ENCODE measurements at places on chromosomes 1 and 21.
A peak's percentile ranks its signal among the peaks of the same experiment; 100 is the strongest.

- peaks cover 5% of the 10 kb centered on the region for H3K4me1 ChIP-seq
- H3K4me3 ChIP-seq, result no peak overlapping the region
- H3K27me3 ChIP-seq, result no peaks in the 10 kb centered on the region
- no peak for DNase-seq
These were observed 6.2 kb downstream of the CORT start for GRCh38 chr1:10456048-10456447.

- H3K4me1 ChIP-seq, result peaks cover 8% of the 10 kb centered on the region
- H3K27me3 ChIP-seq, result no peaks in the 10 kb centered on the region
- H3K27ac ChIP-seq, result no peak overlapping the region
- no peak overlapping the region for H3K4me3 ChIP-seq
These were observed 12.5 kb upstream of the SRM start for GRCh38 chr1:11072216-11072917.

DNA sequence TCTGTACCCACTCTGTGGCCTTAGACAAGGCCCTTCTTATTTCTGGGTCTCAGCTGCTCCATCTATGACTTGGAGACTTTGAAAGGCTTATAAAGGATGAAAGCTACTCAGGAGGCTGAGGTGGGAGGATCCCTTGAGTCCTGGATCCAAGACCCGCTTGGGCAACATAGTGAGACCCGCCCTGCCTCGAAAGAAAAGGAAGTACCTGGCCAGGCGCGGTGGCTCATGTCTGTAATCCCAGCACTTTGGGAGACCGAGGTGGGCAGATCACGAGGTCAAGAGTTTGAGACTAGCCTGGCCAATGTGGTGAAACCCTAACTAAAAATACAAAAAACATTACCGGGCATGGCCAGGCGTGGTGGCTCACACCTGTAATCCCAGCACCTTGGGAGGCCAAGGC is 13.4 kb downstream of the ID3 start:
- no peaks in the 10 kb centered on the region for H3K27me3 ChIP-seq
- peaks cover 4% of the 10 kb centered on the region for H3K4me1 ChIP-seq
- no peak for DNase-seq

- H3K36me3 ChIP-seq, result no peaks in the 10 kb centered on the region
- no peak for DNase-seq
- H3K4me3 ChIP-seq, result no peak overlapping the region
- H3K27me3 ChIP-seq, result peaks cover 32% of the 10 kb centered on the region
- H3K27ac ChIP-seq, result no peak overlapping the region
These were observed 30.0 kb downstream of the KNCN start for GRCh38 chr1:46521414-46521813.

GRCh38 chr1:54927472-54928240 is 40.7 kb upstream of the DHCR24 start:
- no peaks in the 10 kb centered on the region for H3K4me1 ChIP-seq
- DNase-seq, result no peak
- H3K36me3 ChIP-seq, result peaks cover 3% of the 10 kb centered on the region

- H3K4me1 ChIP-seq, result no peaks in the 10 kb centered on the region
- H3K36me3 ChIP-seq, result peaks cover 13% of the 10 kb centered on the region
- no peak overlapping the region for H3K4me3 ChIP-seq
- no peak for DNase-seq
- no peak overlapping the region for H3K27ac ChIP-seq
These were observed 55.6 kb downstream of the B3GALNT2 start for GRCh38 chr1:235448616-235449015.

DNA sequence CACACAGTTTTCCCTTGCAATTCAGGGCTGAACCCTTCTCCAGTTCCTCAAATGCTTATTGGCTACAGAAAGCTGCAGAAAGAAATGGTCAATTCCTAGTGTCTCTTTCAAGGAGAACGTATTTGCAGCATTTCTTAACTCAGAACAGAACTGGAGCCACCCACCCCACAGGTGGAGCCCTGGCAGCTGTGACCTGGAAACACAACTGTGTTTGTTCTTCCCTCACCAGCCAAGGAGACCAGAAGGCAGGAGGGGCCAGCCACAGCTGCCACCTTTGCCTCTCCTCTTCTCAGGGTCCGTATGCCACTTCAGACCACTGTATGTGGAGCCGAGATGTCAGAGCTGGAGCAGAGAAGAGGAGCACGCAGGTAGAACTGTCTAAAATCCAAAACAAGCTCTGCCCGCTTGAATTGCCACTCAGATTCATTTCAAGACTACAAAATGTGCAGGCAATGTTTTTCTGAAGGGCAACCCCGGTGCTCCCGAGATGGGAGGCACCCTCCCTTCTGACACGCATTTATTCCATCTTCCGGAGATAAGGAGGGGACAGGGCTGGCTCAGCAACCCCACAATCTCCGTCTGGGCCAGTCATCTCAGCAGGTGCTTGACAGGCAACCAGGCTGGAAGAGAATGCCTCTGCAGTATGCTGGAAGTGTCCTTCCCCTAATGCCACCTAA is 16.7 kb downstream of the CD247 start:
- H3K36me3 ChIP-seq, result peaks cover 63% of the 10 kb centered on the region
- DNase-seq, result no peak
- H3K4me3 ChIP-seq, result peak overlapping the region; percentile 40
- no peaks in the 10 kb centered on the region for H3K27me3 ChIP-seq
- peaks cover 90% of the 10 kb centered on the region for H3K4me1 ChIP-seq

DNA sequence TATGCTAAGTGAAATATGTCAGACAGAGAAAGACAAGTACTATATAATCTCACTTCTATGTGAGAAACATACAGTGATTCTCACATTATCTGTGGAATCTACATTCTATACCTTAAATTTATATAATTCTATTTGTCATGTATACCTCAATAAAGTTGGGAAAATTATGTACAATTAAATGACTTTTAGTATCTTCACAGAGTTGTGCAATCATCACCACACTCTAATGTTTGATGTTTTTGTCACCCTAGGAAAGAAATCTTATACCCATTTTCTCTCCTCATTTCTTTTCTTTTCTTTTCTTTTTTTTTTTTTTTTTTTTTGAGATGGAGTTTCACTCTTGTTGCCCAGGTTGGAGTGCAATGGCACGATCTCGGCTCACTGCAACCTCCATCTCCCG is 37.0 kb upstream of the TINAGL1 start:
- H3K27me3 ChIP-seq, result peaks cover 10% of the 10 kb centered on the region
- no peak for DNase-seq
- H3K27ac ChIP-seq, result no peak overlapping the region
- peaks cover 8% of the 10 kb centered on the region for H3K4me1 ChIP-seq
- no peaks in the 10 kb centered on the region for H3K36me3 ChIP-seq

- H3K36me3 ChIP-seq, result peaks cover 9% of the 10 kb centered on the region
- no peak for DNase-seq
- H3K27me3 ChIP-seq, result no peaks in the 10 kb centered on the region
- H3K4me1 ChIP-seq, result peaks cover 49% of the 10 kb centered on the region
- H3K4me3 ChIP-seq, result no peak overlapping the region
- H3K27ac ChIP-seq, result no peak overlapping the region
These were observed 4.0 kb downstream of the H6PD start for GRCh38 chr1:9238550-9238949.

DNA sequence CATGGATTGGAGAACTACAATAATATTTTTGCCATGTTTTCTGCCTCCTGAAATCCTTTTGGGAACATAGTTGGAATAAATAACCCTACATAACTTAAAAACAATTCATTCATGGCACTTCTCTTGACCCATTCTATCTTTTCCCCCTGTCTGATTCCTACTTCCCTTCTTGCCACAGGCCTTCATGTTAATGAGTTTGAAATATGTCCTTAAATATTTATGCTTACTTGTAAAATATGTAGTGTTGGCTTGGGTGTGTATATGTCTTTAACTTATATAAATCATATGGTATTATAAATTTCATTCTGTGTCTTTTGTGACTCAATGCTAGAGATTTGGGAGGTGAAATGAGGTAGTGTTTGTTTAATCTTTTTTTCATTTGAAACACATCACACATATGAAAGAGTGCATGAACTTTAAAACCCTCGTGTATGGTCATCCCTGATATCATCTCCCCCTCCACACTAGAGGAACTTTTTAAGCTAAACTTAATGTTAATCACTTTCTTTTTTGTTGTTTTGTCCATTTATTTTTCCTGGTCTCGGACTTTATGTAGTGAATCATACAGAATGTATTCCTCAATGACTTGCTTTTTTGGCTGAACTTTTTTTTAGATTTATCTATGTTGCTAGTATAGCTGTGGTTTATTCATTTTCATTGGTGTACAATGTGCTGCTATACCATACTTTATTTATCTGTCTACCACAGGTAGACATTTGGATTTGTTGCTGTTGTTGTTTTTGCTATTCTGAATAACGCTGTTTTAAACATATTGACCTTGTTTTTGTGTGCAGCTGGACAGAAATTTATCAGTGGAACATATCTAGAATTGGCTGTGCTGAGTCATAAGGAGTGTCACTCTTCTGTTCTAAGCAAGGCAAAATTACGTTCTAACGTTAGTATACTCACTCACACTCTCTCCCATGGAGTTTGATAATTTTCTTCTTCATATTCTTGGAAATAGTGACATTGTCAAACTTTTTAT is 441.6 kb downstream of the PLPP3 start:
- no peak for DNase-seq
- H3K27me3 ChIP-seq, result no peaks in the 10 kb centered on the region
- peaks cover under 1% of the 10 kb centered on the region for H3K4me1 ChIP-seq
- H3K27ac ChIP-seq, result no peak overlapping the region
